ENCODE measurements at places on chromosomes 16 and 17. TPM values are rescaled to one million over a fixed set of nuclear protein-coding genes. Genes with fewer than 3 reads are reported as not detected.

TRIM72 gene
- total RNA-seq: not detected

DNA sequence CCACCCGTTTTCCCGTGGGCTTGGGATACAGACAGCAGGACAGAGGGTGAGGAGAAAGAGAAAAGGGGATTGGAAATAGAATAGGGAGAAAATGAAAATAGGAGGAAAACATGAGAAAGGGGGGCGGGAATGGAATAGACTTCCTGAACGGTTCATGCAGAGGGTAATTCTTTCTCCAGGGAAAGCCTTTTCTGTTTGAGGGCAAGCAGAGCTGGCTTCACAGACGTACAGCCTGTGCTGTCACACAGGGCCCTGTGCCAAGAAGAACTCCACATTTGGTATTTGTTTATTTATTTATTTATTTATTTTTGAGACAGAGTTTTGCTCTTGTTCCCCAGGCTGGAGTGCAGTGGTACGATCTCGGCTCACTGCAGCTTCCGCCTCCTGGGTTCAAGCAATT lies 12.0 kb downstream of the MILR1 start:
- peaks cover 4% of the 10 kb centered on the region for H3K4me1 ChIP-seq
- H3K36me3 ChIP-seq: no peaks in the 10 kb centered on the region
- H3K27me3 ChIP-seq: no peaks in the 10 kb centered on the region
- no peak for DNase-seq
- no peak overlapping the region for H3K4me3 ChIP-seq
- H3K27ac ChIP-seq: no peak overlapping the region

DNA sequence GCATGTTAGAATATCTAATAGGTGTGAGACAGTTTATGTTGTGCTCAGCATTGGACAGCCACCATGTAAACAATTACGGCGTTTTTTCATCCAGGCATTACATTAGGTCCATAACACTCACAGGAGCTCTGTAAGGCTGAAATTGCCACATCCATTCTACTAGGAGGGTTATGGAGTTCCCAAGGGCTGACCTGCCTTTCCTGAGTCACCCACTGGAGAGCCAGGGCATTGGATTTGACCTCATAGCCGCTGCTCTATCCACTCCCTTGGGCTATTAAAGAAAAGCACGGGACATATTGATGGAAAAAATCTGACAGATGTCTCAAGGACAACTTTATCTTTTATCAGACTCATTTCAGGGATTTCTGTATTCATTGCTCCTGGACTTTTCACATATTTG lies 306.3 kb upstream of the HSBP1 start:
- no peaks in the 10 kb centered on the region for H3K4me1 ChIP-seq
- no peak overlapping the region for H3K4me3 ChIP-seq
- H3K27me3 ChIP-seq: no peaks in the 10 kb centered on the region
- H3K27ac ChIP-seq: no peak overlapping the region

DNA sequence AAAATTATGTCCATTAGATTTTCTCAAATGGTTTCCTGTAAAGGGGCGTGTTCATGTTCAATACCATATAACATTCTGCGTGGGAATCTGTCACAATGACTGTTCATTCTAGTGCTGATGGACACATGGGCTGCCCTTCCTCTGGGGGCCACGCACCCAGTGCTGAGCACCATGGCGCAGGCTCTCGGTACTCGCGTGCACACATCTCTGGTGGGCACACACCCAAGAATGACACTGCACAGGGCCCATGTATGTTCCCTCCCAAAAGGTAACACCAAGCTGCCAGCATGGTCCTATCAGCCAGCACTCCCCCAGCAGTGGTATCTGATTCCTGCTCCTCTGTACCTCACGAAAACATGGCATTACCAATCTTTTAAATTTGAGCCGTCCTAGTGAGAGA lies 13.7 kb downstream of the B9D1 start:
- H3K27ac ChIP-seq: no peak overlapping the region
- H3K27me3 ChIP-seq: no peaks in the 10 kb centered on the region
- no peak for DNase-seq
- no peak overlapping the region for H3K4me3 ChIP-seq

ZP2 gene
- 0.25 TPM for total RNA-seq

DNA sequence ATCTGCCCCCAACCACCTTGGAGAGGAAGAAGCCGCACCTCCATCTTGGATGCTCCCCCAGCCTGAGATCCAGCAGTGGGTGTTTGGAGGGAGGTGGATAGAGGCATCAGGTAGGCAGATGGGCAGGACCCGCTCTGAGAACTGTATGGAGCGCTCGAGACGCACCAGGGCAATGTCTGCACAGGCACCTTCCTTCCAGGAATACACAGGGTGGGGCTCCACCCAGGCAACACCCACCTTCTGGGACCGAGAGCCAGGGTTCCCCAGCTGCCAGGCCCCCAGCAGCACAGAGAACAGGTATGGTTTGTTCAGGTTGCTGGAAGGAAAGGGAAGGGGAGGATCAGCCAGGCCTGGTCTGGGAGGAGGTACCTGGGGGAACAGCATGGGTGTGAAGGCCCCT lies 2.4 kb downstream of the PRSS22 start:
- H3K4me3 ChIP-seq: no peak overlapping the region
- H3K27me3 ChIP-seq: peaks cover 9% of the 10 kb centered on the region
- H3K27ac ChIP-seq: peak overlapping the region; percentile 63
- DNase-seq: no peak
- no peaks in the 10 kb centered on the region for H3K4me1 ChIP-seq

DNA sequence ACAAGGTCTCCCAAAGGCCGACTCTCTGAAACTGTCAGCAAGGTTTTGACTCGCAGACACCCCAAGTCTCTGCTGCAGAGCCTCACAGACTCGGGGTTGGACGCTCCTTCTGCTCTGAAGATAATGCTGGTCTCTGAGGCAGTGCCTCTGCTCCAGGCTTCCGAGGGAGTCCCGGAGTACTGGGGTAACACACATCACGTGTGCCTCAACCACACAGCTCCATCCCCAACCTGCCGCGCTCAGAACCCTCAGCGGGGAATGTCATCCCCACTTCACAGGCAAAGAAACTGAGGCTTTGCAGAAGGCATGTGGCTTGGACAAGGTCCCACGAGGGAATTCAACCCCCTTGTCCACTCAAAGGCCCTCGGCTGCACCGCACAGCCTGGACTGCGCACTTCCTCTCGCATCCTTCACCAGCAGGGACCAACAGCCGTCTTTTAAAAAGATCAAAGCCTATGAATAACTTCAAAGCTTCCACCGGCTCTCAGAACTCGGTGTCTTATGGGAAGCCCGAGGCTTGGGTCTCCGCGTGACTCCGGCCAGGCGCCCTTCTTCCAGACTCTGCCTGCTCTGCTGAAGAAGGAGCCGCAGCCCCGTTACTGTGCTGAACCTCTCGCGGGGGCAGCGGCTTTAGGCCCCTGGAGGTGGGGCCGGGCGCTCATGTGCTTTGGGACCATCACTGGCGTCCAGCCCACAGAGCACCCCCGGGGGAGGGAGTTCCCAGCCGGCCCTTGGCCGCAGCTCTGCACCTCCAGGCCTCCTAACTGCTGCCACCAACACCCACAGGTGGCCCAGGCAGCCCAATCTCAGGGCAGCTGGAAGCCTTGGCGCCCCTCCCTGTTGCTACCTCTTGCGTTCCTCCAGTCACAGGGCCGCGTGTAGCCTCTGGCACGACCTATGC lies 2.2 kb downstream of the TMEM204 start:
- no peak for DNase-seq
- no peaks in the 10 kb centered on the region for H3K4me1 ChIP-seq
- no peak overlapping the region for H3K27ac ChIP-seq
- no peaks in the 10 kb centered on the region for H3K36me3 ChIP-seq
- peak overlapping the region; percentile 42 for H3K4me3 ChIP-seq

DLX4 gene
- not detected for total RNA-seq

DNA sequence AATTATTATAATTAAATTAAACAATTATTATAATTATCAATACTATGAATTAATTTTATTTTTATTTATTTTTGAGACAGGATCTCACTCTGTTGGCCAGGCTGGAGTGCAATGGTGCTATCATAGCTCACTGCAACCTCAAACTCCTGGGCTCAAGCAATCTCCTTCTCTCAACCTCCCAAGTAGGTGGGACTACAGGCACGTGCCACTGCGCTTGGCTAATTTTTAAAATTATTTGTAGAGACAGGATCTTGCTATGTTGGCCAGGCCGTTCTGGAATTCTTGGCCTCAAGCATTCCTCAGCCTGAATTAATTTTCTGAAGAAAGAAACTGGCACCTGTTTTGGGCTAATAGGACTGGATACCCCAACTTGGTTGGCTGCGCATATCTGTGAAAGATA lies 10.3 kb downstream of the GNA13 start:
- H3K27me3 ChIP-seq: no peaks in the 10 kb centered on the region
- no peak overlapping the region for H3K27ac ChIP-seq
- H3K36me3 ChIP-seq: no peaks in the 10 kb centered on the region
- no peak for DNase-seq

GRCh38 chr17:38898291-38898679 lies 27.1 kb upstream of the LASP1NB start:
- no peak overlapping the region for H3K4me3 ChIP-seq
- H3K36me3 ChIP-seq: no peaks in the 10 kb centered on the region
- peak overlapping the region; percentile 55 for H3K27ac ChIP-seq
- DNase-seq: peak; percentile 67

DNA sequence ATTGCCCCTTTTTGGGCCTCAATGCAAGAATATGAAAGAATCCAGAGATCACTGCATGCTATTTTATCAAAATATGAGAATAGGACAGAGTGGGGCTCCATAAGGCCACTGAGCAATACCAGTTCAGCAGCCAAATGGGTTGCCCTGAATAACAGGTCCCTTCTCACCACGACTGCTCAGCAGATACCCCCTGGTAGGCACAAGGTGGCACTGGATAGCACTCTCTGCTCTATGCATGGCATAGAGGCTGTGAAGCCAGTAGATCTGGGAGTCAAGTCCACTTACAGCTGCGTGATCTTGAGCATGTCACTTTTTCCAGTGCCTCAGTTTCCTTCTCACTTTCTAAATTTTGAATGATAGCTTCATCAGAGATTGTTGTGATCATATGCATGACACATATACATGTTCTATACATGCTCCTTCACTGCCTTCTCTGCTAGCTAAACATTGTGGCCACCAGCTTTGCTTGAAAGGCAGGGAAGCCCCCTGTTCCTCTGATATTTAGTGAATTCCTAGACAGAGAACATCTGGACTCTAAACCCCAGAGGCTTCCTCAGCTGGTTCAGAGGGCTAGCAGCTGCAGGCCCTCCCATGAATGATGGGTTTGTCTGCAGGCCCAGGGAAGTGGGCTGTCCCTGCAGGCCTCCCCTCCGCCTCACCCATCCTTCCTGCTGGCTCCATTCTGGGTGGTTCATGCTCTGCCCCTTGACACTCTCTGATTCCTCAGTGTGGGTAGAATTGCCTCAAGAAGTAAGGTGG lies 84.9 kb upstream of the ASIC2 start:
- H3K27ac ChIP-seq: no peak overlapping the region
- H3K4me1 ChIP-seq: no peaks in the 10 kb centered on the region
- DNase-seq: no peak
- no peaks in the 10 kb centered on the region for H3K36me3 ChIP-seq
- H3K27me3 ChIP-seq: no peaks in the 10 kb centered on the region

ZNF597 gene
- 1.4 TPM for total RNA-seq

MPRIP gene
- 211 TPM for total RNA-seq

DNA sequence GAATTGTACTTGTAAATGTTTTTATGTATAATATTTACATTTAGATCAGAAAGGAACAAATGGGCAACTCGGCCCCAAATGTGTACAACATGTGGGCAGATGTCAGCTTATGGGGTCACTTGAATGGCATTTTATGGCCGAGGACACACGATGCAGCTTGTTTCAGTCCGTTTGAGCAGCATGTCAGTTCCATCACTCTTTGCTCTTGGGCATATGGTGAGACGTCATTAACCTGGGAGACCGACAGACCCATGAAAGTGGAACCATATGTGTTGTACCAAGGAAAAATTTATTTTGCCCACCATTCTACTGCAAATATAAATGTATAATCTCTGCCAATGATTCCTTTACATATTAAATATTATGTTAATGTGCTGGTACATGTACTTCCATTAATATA lies 561.9 kb upstream of the SOX9 start:
- H3K4me3 ChIP-seq: no peak overlapping the region
- no peaks in the 10 kb centered on the region for H3K27me3 ChIP-seq
- no peak overlapping the region for H3K27ac ChIP-seq
- DNase-seq: no peak
- H3K36me3 ChIP-seq: no peaks in the 10 kb centered on the region

Data from colonic mucosa (tissue), 4 donors.